Right cardiac atrium (tissue), 5 donors: ENCODE measurements at places on chromosomes 12 and 14.

DNA sequence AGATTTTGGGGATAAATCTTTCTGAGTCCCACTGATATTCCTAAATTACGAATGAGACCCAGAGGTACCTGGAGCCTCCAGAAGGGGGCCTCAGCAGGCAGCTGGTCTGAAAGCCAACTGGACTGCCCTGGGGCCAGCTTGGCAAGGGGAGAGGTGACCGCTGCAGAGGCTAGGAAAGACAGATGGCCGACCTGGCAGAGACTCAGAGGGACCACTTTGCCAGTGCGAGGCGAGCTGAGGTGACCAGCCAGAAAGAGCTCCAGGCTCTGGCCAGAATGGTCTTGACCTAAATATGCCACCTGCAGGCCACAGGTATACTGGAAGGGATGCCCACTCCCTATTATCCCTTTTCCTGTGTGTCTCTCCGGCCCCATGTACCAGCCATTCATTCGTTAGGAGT is 256.8 kb upstream of the GARIN6 start:
- DNase-seq = peak; percentile 37

DNA sequence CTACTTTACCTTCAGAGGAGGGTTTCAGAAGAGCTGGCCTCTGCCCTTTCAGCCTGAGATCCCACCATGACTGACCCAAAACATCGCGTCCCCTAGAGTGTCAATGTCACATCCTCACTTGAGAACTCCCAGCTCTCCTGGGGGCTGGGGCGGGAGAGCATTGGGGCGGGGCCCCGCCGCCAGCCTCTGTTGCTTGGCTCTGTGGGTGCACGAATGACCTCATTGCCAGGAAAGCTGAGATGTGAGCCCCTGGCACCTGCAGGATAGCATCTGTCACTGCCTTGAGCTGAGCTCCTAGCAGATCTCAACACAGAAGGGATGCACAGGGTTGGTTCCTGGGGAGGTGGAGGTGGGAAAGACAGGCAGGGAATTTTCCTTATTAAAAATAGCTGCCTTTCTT is 20.6 kb upstream of the MYL2 start:
- no peak for DNase-seq

- DNase-seq = no peak
Observed at GRCh38 chr12:120739031-120739762, 13.6 kb downstream of the ACADS start.

DNA sequence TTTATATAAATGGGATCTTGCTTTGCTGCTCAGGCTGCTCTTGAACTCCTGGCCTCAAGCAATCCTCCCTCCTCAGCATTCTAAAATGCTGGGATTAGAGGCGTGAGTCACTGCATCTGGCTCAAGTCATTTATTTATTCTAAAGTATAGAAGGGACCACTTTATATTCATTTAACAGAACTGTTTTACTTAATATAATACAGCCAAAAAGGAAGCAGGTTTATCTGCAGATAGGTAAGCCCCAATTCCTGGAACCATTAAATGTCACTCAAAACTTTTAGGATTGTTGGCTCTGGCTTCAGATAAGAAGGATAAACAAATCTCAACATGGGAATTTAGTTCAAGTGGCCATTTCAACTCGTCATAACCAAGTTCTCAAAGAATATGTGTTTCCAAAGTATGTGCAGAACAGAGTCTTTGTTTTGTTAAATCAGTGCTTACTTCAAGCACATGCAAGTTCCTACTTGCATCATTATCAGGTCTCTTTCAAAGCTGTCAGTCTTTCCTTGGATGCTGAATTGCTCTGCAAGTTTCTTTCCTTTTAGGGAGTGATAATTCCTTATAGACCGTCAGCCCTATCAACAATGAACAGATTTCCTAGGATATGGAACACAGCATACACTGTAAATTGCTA is 60.4 kb downstream of the KITLG start:
- no peak for DNase-seq

DNA sequence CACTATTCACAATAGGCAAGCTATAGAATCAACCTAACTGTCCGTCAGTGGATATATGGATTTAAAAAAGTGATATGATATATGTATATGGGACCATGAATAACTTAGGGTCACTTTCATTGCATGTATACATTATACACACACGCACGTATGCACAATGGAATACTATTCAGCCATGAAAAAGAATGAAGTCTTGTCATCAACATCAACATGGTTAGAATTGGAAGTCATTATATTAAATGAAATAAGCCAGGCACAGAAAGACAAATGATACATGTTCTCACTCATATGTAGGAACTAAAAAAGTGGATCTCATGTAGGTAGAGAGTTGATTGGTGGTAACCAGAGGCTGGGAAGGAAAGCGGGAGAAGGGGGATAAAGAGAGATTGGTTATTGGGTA is 234.3 kb downstream of the VRK1 start:
- no peak for DNase-seq

GRCh38 chr14:99800781-99801180 is 7.6 kb downstream of the EML1 start:
- no peak for DNase-seq

DNA sequence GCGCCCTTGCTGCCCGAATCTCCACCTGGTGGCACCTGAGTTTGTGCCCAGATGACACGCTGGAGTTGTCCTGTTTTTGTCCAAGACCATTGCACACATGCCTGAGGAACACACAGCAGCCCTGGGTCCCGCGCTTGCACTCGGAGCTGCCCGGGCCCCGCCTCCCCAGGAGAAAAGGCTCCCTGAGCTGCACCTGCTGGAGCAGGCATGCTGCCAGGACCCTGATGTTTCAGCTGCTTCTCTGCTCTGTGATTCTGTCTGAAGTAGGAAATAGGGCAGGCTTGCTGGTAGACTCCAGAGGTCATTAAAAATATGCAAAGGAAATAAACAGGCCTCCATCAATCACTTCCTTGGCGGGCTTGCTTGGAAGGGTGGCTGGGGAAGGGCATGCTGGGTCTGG is 271.6 kb downstream of the CACNA1C start:
- DNase-seq = peak; percentile 43

DNA sequence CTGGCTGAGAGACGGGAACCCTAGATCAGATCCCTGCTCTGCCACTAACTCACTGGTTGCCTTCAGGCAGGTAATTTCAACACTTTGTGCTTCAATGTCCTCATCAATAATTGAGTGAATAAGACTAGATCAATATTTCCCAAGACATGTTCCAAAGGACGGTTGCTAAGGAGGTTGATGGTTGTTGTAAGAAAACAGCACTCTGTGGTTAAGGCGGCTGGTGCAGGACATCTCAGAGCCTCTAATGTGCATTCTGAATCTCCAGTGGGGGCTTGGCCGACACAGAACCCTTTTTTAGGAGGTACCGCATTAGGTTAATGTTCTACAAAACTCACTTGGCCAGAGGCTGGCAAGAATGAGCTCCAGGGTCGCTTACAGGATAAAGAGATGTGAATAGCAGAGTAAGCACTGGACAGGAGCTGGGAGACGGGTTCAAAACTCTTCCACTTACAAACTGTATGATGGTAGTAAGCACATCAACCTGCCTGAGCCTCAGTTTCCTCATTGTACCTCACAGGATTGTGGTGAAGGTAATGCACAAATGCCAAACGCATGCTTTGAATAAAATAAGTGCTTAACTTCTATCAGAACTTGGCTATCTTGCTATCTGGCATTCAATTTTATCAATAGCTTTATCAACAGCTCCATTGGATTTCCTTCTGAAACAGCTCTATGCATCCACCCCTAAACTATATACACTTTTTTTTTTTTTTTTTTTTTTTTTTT is 136.9 kb upstream of the PARP11 start:
- DNase-seq = no peak

- peak; percentile 61 for DNase-seq
Observed at GRCh38 chr12:48988030-48988649, 10.0 kb downstream of the WNT1 start.

GRCh38 chr12:89966495-89967240 is 258.0 kb upstream of the ATP2B1 start:
- no peak for DNase-seq

- peak; percentile 40 for DNase-seq
Observed at GRCh38 chr12:10140001-10140400, 10.0 kb upstream of the CLEC7A start.

DNA sequence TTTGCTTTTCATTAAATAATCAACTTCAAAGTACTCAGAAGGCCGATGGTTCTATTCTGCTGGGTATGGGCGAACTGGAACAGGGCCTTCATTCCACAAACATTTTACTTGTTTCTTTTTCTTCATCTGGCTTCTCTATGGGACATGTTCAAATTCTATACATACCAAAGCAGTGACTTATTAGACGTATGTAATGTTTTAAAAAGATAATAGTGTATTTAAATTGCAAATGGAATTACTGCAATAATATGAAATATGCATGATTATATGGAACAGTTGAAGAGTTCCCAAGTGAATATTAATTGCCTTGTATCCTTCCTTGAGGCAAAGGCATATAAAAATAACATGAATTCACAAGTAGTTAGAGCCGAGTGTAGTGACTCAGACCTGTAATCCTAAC is 75.5 kb downstream of the FAR2 start:
- DNase-seq = no peak

DNA sequence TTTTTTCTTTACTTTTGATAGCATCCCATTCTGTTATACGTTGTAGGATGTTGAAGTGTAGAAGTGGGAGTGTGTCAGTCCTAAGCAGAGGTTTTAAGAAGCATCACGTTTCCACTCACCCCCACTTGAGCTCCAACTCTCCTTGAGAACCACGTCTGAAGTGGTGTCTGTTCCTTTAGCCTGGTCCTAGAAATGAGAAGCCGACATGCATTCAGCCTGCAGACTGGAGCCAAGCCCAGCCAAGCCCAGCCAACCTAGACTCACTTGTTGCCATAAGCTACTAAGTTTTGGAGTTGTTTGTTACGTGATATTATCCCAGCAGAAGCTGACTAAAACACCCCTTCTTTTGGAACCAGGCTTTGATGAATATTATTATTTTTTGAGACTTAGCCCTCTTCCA is 4.4 kb upstream of the ELK3 start:
- no peak for DNase-seq

DNA sequence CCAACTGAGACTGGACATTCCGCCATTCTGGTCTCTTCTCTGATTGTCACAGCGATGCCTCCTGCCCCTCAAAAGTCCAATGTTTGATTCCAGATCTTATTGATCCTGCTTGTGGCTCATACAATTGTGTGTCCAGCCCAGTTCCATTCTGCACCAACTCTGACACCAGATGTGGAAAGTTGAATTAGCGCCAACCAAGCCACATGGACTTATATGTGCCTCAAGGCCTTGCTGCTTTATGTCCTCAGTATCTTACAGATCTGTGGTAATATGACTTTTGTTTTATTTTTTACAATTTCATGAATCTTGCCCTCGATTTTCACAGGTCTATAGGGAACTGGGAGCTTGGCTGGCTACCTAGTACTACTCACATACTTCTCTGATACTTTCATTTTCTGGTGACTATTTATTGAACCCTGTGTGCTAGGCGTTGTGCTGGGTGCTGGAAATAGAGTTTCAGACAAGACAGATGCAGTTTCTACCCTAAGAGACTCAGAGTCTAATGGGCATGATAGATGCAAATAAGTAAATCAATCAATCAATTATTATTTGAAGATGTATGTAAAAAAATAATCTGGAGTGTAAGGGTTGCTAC is 472.0 kb downstream of the TMTC2 start:
- no peak for DNase-seq

DNA sequence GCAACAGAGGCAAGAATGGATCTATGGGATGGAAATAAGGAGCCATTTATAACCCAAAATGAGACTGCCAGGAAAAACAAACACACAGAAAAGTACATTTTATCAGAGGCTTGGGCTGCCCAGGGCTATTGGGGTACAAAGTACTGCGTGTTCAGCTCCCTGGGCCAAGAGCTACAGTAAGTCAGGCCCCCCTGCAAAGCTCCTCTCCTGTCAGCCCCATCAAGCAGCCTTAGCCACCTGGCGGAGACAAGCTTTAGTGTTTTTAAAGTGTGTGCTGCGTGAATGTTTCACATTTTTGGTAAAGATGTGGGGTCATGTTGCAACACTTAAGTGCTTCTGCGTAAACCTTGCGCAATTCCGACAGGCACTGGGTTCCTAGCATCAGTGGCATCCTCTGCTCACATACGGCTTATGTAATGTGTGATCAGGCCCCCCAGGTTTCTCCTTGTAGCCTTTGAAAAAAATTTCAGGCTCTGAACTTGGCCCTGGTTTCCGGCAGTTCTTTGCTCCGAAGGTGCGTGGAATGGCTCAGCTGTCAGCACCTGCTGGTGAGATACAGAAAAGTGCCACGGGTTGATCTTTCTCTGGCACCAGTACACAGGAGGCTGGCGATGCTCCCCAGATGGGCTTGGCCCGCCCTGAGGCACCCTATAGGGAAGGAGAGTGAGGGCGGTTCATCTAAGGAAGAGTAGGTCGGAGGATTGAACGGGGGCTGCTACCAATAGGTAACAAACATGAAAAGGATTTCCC is 198.7 kb upstream of the EEA1 start:
- DNase-seq = peak; percentile 84
